ENCODE measurements at places on chromosomes 7 and 10. TPM values are rescaled to one million over a fixed set of nuclear protein-coding genes. Genes with fewer than 3 reads are reported as not detected.

GDI2 gene
- total RNA-seq = 218 TPM

- DNase-seq = no peak
Observed at GRCh38 chr10:88209837-88210561, 346.6 kb downstream of the PTEN start.

- DNase-seq = no peak
Observed at GRCh38 chr7:135352285-135352684, 118.6 kb downstream of the STRA8 start.

- DNase-seq = no peak
Observed at GRCh38 chr7:157177983-157178381, 39.3 kb downstream of the UBE3C start.

DNA sequence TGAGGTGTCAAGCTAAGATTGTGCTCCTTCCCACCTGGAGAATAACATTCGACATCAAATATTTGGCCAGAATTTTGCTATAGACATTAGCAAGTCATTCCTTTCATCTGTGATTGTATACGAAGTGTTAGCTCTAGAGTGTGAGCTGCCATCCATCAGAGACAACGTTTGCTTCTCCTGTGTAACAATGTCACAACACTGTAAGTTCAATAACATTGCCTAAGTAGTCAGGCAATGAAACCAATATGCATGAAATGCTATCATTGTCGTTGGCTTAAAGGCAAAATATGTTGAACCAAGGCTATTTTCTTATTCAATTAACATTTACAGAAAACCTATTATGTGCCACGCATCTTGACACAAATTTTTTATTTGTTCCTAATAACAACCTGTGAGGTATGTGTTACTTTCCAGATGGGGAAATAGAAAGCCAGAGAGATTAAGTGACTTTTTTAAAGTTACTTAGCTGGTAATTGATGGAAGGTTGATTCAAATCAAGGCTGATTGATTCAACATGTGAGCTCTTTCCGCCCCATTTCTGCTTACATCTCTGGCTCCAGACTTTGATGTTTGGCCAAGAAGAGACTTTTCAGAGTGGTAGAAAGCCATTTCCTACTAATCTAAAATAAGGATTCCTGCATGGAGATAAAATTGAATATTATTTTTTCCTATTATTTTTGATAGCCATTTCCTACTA is 32.0 kb downstream of the BET1 start:
- no peak for DNase-seq

DNA sequence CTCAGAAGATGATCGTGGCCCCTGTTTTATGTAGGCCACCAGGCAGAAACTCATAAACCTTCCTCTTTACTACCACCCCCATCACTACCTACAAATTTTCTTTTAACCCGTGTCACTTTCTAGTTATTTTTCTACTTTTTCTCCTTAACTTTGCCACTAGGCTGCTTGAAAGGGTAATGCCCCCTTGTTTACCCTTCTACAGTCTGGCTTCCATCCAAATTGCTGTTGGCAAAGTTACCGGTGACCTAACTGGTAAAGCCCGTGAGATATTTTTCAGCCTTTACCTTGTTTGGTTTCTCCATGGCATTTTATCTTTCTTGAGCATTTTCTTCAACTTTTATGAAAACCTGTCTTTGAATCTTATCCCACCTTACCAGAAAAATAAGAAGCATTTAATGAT is 153.0 kb downstream of the WNT2 start:
- no peak for DNase-seq

- DNase-seq = no peak
Observed at GRCh38 chr7:75611557-75612178, 119.5 kb downstream of the SPDYE5 start.

DNA sequence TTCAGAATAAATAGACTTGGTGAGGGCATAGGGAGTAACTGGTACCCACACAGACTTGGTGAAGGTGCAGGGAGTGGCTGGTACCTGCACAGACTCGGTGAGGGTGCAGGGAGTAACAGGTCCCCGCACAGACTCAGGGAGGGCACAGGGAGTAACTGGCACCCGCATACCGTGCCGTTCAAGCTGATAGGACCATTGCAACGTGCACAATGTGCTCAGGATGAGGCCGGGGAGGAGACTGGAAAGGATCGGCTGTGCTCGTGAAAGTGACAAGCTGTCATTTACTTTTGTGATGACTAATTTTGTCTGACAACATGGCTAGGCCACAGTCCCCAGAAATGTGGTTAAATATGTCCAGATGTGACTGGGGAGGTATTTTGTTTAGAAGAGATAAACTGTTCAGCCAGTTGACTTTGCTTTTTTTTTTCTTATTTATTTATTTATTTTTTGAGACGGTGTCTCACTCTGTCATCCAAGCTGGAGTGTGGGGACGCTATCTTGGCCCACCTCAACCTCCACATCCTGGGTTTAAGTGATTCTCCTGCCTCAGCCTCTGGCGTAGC is 76.2 kb upstream of the NMT2 start:
- no peak for DNase-seq

GRCh38 chr10:3987143-3987974 is 202.3 kb upstream of the KLF6 start:
- no peak for DNase-seq

DNA sequence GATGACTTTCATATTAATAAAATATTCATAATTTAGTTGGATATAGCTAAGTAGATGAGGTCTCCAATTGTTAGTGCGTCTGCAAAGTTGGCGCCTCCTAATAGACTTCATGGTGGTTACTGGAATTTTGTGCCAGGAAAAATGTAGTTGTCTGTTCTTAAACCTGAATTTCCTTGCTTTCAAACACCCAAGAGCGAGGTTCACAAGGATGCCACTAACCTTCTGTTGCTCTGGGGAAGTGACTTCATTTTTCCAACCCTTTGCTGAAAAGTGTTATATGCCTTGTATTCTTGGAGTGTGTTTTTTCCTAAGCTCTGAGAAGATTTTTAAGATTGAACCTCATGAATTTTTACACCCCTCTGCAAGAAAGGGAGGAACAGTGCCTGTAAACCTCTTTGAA is 98.9 kb upstream of the GLCCI1 start:
- no peak for DNase-seq

ZNF365 gene
- total RNA-seq = not detected

- DNase-seq = no peak
Observed at GRCh38 chr7:29147821-29148220, 1.5 kb upstream of the CPVL start.

DNA sequence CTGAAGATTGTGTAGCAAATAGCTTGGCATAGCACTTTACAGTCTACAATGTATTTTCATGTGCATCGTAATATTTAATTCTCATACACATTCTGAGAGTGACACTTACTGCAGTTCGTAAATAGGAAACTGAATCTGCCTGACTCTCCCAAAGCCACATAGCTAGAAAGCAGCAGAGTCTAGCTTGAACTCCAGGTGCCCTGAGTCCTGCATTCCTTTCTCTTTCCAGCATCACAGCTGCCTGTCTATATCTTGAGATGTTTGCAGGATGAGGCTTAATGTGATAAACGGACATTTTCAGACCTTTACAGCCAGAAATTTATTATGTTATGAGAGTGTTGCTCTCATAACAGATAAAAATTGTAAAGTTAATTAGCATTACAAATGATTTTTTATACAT is 132.9 kb upstream of the PLXDC2 start:
- DNase-seq = no peak

ZP3 gene
- 5.9 TPM for total RNA-seq

DNA sequence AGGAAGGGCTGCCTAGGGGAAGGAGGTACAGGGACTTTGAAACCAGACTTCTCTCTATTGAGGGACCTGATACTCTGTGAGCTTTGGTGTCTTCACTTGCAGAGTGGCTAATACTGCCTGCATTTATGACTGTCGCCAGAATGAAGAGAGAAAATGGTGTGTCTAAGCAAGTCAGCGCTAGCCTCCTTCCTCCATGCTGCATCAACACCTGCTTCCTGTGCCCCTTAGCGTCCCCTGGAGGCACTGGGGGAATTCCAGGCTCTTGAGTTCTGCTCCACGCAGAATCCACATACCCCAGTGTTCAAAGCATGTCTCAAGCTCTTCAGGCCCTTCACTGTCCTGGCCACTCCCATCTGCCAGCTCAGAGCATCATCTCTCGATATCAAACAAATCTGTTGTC is 140.5 kb downstream of the PKD1L1 start:
- no peak for DNase-seq

ASB15 gene
- total RNA-seq = not detected

DNA sequence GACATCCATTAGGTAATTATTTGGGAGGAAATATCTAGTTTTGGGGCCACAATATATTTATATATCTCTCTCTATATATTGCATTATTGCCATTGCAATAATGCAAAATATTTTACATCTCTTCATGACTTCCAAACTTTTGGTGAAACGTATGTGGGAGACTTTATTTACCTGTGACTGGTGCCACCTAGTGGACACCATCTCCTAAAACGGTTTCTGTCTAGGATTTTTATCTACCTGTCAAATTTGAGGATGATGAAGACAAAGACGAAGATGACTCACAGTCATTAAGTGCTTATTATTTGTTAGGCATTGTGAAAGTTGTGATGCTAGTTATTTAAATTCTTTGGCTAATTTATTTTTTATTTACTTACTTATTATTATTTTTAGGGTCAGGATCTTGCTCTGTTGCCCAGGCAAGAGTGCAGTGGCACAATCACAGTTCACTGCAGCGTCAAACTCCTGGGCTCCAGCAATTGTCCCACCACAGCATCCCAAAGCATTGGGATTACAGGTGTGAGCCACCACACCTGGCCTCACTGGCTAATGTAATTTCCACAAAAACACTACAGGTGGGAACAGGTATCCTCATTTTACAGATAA is 18.7 kb upstream of the CBLL1 start:
- DNase-seq = peak; percentile 64

- no peak for DNase-seq
Observed at GRCh38 chr10:1287487-1287886, 231.3 kb downstream of the WDR37 start.

GRCh38 chr10:15780353-15781135 is 60.8 kb upstream of the ITGA8 start:
- DNase-seq = no peak

DNA sequence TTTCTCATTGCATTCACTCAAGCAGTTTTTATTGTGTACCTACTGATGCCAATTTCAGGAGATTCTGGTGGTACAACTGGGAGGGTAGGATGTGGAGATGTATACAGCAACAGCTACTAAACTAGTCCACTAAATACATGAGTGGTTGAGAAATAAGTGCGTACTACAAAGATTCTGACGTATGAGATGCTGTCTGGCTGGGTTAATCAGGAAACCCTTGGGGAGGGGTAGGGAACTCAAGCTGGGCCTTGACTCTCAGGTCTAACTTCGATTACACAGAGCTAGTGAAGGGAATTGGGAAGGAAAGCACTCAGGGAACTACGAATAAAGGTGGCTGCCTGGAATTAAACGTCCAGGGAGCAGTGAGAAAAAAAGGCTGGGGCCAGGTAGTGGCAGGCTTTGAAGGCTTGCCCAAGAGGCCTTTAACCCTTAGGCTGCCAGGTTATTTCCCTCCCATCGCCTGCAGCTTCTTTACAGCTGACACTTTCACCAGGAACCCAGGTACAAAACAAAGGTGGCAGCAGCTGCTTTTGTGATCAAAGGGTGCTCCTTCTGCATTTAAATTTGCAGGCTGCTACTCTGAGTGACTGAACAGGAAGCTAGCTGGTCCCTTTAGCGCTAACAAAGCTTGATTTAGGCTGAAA is 3.2 kb downstream of the MMS19 start:
- DNase-seq = no peak

DNA sequence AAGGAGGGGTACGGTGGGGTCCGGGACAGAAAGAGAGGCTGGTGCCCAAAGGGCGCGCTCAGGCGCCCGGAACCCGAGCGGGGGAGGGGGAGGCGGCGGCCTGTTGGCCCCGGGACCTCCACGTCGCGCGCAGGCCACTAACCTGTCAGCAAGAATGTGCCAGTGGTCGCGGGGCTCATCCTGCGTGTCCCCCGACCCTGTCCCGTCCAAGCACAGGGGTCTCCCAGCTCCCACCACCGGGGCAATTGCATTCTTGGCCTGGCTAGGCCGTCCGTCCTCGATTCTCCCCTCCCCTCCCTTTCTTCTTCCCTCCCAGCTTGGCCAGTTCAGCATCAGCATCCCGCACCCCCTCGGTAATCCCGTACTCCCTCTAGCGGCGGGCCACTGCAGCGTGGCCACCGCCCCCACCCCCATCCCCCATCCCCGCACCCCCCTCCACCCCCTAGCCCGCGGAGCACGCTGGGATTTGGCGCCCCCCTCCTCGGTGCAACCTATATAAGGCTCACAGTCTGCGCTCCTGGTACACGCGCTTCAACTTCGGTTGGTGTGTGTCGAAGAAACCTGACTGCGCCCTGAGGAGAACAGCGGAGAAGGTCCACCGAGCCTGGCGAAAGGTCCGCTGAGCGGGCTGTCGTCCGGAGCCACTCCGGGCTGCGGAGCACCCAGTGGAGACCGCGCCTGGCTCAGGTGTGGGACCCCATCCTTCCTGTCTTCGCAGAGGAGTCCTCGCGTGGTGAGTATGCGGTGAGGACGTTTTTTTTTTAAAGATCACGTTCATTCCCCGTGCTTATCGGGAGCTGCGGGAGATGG is at the start of gene SGCE:
Gene SGCE (minus strand): TSS at position 286 of the 810 bp plus-strand sequence. CDS start 35 bp downstream, at position 251.
- peak; percentile 68 for DNase-seq

C10orf53 gene
- total RNA-seq = not detected

GRCh38 chr7:147570390-147570789 is 1020.2 kb upstream of the C7orf33 start:
- no peak for DNase-seq

- DNase-seq = no peak
Observed at GRCh38 chr7:100545360-100546128, 6.5 kb downstream of the AGFG2 start.
